Left ventricle myocardium inferior (tissue), 1 donor: ENCODE measurements at places on chromosomes 1 and 21. TPM values are rescaled to one million over a fixed set of nuclear protein-coding genes. Genes with fewer than 3 reads are reported as not detected.

Gene PLA2G4A
- 2.7 TPM for total RNA-seq

Gene PAPPA2
- total RNA-seq = 0.41 TPM

Gene SMCP
- total RNA-seq = not detected

Gene FMO4
- 5.4 TPM for total RNA-seq

Gene E2F2
- total RNA-seq = 0.16 TPM

Gene AADACL3
- total RNA-seq = not detected

Gene SIM2
- total RNA-seq = not detected

Gene TBX15
- total RNA-seq = 0.63 TPM

Gene RHD
- not detected for total RNA-seq

Gene L1TD1
- 0.08 TPM for total RNA-seq

Gene REN
- total RNA-seq = not detected

Gene KLHDC9
- total RNA-seq = 9.1 TPM

Gene THEM5
- total RNA-seq = not detected
